ENCODE measurements at places on chromosomes 2 and 18.

DNA sequence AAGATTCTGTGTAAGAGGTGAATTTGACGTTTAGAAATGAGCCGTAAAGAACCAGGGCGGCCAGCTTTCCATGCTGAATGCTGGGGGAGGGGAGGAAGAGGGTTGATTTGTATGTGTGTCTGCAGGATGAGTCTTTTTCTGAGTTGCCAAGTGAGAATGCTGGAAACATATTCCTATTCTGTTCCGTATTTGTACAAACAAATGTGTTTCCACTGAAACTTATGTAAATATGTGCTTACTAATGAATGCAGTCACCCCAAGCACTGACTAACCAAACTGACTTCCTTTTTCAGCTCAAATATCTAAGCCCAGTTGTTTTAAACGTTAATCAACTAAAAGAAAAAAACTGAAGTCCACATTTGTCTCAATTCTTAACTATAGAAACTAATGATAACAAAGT is 74.9 kb upstream of the APCDD1 start:
- no peak for DNase-seq

GRCh38 chr18:9775178-9775577 is 67.1 kb downstream of the RAB31 start:
- peak; percentile 32 for DNase-seq

GRCh38 chr18:76398295-76398694 is 96.7 kb downstream of the ZNF516 start:
- DNase-seq = no peak

DNA sequence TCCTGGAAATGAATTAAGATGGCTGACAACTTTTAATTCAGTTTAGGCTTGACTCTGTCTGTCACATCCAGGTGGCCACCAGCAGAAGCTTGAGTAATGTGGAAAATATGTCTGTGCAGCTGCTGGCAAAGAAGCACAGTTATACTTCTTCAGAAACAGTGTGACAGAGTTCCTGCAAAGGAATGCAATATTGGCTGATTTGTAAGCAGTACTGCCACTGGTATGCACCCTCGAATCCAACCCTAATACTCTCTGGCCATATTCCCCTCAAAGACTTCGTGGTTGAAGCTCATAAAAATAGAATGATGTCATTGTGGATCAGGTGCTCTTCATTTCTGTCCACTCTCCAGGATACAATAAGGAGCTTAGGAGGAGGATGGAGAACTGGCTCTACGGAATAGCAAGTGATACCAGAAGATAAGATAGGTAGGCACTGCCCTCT is 86.2 kb downstream of the METTL8 start:
- no peak for DNase-seq

DNA sequence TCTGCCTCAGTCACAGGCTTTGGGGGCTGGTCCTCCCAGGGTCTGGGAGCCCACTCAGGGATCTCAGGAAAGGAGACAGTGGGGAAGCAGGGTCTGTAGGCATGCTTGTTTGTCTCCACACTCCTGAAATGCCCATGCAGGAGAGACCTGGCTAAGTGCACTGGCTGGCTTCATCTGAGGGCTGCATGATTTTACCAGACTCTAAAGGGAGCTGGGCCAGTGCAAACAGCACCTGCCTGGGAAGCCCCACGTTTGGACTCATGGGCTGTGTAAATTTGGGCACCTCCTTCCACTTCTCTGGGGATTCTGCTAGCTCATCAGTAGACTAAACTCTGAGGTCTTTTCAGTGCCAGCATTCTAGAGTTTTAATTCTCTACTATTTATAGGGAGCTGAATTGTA is 33.7 kb downstream of the LYPD1 start:
- no peak for DNase-seq

GRCh38 chr2:37167636-37168180 is 10.9 kb upstream of the EIF2AK2 start:
- DNase-seq = no peak

- peak; percentile 70 for DNase-seq
Observed at GRCh38 chr2:205139822-205140463, 542.4 kb upstream of the NRP2 start.

DNA sequence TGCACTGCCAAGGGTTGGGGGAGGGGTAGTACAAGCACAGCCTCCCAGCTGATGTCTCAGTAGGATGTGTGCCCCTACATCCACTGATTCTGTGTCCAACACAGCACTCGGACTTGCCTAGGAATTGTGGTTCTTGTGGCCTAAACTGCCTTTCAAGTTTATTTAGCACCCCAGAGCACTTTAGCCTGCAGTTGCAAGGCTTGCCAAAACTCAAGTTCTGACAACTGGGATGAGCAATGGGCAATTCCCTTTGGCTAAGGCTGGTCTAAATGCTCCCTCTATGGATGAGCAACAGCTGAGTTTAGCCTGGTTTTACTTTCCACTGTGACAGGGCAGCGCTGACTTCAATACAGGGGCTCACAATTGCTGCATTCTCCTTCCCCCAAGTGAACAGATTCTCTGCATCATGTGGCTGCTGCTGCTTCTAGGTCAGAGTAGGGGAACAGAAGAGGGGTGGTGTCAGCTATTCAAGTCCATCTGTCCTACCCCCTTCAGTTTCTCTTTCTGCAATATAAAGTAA is 471.5 kb downstream of the PIK3C3 start:
- DNase-seq = no peak

DNA sequence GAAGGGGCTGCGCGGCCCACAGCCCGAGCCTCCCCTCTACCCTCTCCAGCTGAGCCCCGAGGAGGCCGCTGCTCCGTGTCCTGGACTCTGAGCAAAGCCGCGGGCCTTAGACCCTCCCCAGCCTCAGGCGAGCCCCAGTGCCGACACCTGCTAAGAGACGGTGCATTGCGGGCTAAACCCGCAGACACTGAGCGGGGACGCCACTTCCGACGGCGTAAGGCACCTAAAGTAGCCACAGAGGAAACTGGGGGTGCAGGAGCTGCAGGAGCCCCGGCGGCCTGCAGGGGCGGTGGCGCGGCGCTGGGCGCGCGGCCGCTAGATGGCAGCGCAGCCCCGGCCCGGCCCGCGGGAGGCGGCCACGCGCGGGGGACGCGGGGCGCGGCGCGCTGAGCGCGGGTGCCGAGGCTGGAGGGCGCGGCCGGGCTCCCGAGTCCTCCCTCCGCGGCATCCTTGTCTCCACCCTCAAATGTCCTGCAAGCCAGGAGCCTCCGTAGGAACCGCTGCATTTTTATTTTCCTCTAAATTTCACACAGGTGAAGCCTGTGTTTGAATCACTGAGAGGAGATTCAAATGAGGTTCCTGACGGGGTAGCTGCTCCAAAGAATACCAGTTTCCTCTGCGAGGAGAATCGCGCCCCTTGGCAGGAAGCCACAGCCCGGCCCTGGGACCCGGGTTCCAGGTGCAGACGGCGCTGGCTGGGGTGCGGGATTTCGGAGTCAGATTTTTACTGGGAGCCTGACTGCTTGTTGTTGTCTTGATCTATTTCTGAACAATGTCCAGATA is 650.5 kb downstream of the GALR1 start:
- DNase-seq = peak; percentile 77

GRCh38 chr2:219688560-219689445 is 61.4 kb downstream of the SLC4A3 start:
- DNase-seq = no peak

GRCh38 chr2:232872826-232873225 is 2.8 kb downstream of the SNORC start:
- DNase-seq = no peak

GRCh38 chr2:236840857-236841256 is 244.8 kb upstream of the COPS8 start:
- no peak for DNase-seq

- no peak for DNase-seq
Observed at GRCh38 chr2:135202751-135203150, 150.7 kb downstream of the RAB3GAP1 start.

GRCh38 chr2:84901593-84902120 is 3.8 kb upstream of the TMSB10 start:
- DNase-seq = no peak

DNA sequence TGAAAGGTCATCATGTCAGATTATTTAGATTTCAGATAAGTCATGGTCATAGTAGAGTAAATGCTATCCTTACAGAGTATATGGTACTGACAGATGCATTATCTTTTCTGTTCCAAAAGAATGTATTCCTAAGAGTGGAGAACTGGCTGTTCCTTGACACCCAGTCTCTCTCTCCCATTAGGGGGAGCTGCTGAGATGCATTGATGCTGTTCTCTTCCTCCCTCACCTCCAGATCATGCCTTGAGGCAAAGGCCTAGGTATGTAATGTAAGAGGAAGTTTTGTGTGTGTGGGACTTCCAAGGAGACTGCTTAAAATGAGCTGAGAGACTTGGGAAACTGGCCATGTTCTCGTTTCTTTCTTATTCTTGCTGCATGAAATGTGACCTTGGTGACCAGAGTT is 979.5 kb upstream of the CELF4 start:
- no peak for DNase-seq

DNA sequence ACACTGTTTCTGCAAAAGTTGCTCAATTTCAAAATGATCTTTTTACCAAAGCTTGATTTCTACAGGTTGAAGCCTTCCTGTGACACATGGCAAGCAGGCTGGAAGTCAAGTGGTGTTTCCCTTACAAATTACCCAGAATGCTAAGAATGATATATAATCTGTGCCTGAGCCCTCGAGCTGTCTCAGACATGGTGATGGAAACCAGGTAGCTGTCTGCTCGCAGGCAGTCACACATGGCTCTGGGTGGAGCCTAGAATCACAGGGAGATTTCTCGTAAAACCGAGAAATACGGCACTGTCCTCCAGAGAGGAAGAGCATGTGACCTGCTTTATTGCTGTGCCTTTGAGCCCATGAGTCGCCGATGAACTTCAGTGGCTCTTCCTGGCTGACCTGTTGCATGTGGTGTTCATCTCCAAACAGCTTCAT is 392.9 kb downstream of the ZNF521 start:
- no peak for DNase-seq

GRCh38 chr18:33316146-33316587 is 124.4 kb downstream of the CCDC178 start:
- no peak for DNase-seq

All from hematopoietic multipotent progenitor cell treated with erythropoietin and hydrocortisone succinate and interleukin-3 and kit ligand, for 6 days (in vitro differentiated cells).